Activated naive CD8-positive, alpha-beta T cell treated with anti-CD3 and anti-CD28 coated beads for 36 hours (primary cell): ENCODE measurements at places on chromosomes 3 and 15.

DNA sequence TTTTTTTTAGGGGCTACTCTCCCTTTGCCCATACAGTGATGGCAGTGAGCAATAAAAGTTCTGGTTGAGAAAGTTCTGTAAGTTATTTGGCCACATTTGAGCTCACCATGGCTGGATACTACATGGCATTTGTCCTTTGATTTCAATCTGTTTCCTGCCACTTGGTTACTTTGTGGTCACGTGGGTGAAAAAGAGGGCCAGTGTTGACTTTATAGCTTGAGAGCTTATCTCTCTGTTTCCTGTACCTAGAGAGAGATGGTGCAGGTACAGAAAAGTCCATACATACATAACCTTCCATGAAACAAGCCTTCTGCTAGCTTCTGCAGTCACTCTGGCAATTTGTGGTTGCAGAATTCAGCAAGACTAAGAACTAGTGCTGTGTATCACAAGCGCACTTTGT is 23.4 kb upstream of the MECOM start:
- H3K4me3 ChIP-seq: no peak overlapping the region
- H3K4me1 ChIP-seq: peaks cover 2% of the 10 kb centered on the region
- H3K36me3 ChIP-seq: no peaks in the 10 kb centered on the region
- no peak for DNase-seq

- H3K4me3 ChIP-seq: no peak overlapping the region
- no peaks in the 10 kb centered on the region for H3K36me3 ChIP-seq
- peaks cover 3% of the 10 kb centered on the region for H3K4me1 ChIP-seq
- no peak overlapping the region for H3K27ac ChIP-seq
Observed at GRCh38 chr3:185786956-185787877, 37.6 kb downstream of the IGF2BP2 start.

DNA sequence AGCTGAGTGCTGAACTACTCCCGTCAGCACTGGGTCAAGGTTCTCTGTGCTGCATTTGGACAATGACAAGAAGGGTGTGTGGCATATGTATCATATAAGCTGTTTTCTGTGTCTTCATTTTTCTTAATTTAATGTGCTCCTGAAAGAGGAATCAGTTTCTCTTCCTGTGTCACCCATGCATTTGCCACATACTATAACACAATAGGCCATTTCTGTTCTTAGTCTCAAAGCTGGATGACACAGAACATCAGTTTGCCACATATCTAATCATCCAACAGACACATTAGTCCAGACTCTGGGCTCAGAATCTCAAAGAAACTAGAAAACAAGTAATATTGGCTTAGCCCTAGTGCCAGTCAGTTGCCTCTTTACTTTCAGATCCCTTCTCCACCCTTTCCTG is 34.1 kb downstream of the CEP19 start:
- no peak overlapping the region for H3K27ac ChIP-seq
- H3K27me3 ChIP-seq: no peaks in the 10 kb centered on the region
- H3K4me3 ChIP-seq: no peak overlapping the region
- H3K36me3 ChIP-seq: peaks cover under 1% of the 10 kb centered on the region
- peaks cover 3% of the 10 kb centered on the region for H3K4me1 ChIP-seq

DNA sequence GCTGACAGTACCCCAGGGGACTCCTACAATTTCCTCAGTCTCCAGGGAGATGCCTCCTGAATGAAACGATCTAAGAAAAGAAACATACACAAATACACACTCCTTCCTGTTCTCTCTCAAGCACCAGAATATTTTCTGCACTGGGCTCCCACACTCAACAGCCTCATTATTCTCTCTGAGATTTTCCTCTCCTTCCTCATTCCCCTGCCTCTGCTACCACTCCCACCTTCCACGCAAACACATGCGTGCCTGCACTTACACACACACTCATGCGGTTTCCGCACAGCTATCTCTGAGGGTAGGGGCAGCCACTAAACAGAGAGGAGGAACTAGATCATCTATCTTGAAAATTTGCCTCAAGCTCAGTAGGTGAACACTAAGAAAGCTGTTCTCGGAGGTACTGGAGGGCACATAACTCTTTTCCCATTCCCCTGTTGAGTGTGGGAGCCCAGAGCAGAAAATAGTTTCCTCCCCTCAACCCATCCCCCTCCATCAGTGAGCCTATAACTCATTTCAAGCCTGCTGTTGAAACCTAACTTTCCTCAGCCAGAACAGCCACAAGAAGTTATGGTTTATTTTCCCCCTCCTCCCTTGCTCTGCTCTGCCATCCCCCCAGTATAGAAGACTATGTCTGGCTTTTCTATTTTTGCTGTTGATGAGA is 30.5 kb upstream of the TIPARP start:
- peaks cover 9% of the 10 kb centered on the region for H3K27me3 ChIP-seq
- peaks cover 3% of the 10 kb centered on the region for H3K36me3 ChIP-seq
- peaks cover 13% of the 10 kb centered on the region for H3K4me1 ChIP-seq
- peak overlapping the region; percentile 71 for H3K27ac ChIP-seq
- peak overlapping the region; percentile 53 for H3K4me3 ChIP-seq

DNA sequence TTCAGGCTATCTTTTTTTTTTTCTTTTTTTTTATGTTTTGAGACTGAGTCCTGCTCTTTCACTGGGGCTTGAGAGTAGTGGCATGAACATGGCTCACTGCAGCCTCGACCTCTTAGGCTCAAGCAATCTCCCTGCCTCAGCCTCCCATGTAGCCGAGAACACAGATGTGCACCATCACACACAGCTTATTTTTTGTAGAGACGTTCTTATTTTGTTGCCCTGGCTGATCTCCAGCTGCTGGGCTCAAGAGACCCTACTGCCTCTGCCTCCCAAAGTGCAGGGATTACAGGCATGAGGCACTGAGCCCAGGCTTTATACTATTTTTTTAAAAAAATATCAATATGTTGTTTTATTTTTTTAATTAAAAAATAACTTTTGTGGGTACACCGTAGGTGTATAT is 467.3 kb downstream of the CADM2 start:
- H3K27me3 ChIP-seq: no peaks in the 10 kb centered on the region
- no peak for DNase-seq
- no peaks in the 10 kb centered on the region for H3K36me3 ChIP-seq
- H3K4me3 ChIP-seq: no peak overlapping the region
- no peaks in the 10 kb centered on the region for H3K4me1 ChIP-seq

DNA sequence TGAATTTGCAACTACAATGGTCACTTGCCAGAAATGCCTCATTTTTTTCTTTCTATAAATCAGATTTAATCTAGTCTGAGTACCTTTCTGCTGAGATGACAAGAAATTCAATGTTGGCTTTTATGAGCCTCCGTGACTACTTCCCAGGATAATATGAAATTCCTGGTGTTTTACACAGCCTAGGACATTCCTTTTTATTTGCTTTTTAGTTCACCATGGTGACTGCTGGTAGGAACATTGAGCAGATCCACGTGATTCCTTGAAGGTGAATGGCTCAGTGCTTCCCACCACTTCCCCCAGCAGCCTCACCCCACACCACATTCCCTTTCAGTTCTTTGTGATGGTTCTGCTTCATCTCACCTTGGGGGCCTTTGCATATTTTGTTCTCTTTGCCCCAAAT is 4.3 kb upstream of the NPTN start:
- no peaks in the 10 kb centered on the region for H3K36me3 ChIP-seq
- H3K27me3 ChIP-seq: peaks cover 39% of the 10 kb centered on the region
- H3K27ac ChIP-seq: no peak overlapping the region
- H3K4me1 ChIP-seq: peaks cover 15% of the 10 kb centered on the region

DNA sequence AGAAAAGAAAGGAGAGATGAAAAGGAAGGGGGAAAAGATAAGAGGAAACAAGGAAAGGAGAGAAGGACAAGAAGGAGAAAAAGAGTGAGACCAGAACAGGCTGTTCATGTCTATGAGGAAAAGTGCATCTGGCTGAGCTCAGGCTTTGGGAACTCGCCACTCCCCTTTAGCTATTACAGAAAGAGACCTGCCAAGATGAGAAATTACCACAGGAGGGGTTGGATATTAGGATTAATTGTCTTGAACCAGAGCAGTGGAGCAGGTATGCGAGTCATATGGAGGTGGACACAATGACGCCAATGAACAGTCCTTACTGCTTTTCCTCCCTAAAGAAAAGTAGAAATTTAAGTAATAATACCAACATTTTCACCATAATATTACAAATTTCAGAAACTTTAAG is 577.0 kb upstream of the ARRDC4 start:
- H3K4me1 ChIP-seq: no peaks in the 10 kb centered on the region
- no peaks in the 10 kb centered on the region for H3K36me3 ChIP-seq
- no peaks in the 10 kb centered on the region for H3K27me3 ChIP-seq
- no peak overlapping the region for H3K4me3 ChIP-seq
- H3K27ac ChIP-seq: no peak overlapping the region

DNA sequence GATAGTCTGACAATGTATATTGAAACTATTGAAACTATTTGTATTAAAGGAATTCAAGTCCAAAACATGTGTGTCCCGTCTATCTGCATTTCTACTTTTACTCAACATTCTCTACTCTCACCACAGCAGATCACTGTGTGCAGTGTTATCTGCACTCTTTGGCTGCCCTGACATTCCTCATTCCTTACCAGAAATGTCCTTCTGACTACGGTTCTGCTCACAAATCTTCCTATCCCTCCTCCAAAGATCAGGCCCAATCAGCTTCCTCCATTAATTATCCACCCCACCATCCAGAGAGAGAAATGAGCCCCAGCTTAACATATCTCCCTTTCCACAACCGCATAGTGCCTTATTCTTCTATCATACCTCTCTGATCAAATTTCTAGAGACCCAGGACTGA is 94.7 kb downstream of the TBL1XR1 start:
- peaks cover 30% of the 10 kb centered on the region for H3K36me3 ChIP-seq
- H3K27me3 ChIP-seq: no peaks in the 10 kb centered on the region
- no peak for DNase-seq
